ENCODE measurements at places on chromosomes 1 and 21.

GRCh38 chr1:197980457-197980856 is 63.3 kb downstream of the LHX9 start:
- no peak for DNase-seq

DNA sequence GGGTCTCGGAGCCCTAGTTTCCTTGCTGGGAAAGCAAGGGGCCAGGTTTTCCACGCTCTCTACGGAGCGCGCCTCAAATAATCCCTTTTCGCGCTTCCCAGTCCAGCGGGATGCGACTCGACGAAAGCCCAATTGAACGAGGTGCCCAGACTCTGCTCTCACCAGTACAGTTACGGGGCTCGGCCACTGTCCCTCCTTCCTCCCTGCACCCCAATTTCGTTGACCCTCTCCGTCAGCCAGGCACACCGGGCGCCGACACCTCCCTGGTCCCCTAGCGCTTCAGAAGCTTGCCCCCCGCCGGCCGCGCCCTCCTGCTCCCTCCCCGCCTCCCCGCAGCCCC is 389 bp downstream of the SEMA6C start:
- DNase-seq: no peak

GRCh38 chr1:63501256-63501655 is 21.8 kb downstream of the ITGB3BP start:
- no peak for DNase-seq

GRCh38 chr1:168316142-168316541 is 35.5 kb downstream of the TBX19 start:
- no peak for DNase-seq

DNA sequence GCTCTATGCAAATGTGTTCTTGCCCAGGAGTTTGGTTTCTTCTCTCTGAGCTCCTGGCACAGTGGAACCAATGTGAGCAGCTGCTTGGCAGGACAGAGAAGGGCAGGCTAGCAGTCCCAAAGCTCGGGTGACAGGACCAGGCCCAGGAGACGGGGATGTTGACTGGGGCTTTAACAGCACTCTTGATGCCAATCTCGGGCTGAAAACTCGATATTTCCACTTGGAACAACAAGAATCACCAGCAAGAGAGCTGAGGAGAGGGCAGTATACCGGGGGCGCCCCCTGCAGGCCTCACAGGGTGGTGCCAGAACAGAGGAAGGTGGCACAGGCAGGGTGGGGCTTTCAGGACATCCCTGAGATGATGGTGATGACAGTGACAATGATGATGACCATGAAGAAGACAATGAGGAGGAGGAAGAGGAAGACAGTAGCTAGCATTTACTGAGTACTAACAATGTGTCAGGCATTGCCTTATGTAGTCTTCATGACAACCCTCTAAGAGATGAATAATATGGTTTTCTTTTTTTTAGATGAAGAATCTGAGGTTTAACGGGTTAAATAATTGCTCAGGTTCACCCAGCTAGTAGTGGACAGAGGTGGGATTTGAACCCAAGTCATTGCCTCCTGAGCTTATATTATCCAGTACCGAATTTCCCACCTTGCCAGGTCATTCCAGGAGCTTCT is 2.7 kb upstream of the KCNJ9 start:
- DNase-seq: peak; percentile 47

DNA sequence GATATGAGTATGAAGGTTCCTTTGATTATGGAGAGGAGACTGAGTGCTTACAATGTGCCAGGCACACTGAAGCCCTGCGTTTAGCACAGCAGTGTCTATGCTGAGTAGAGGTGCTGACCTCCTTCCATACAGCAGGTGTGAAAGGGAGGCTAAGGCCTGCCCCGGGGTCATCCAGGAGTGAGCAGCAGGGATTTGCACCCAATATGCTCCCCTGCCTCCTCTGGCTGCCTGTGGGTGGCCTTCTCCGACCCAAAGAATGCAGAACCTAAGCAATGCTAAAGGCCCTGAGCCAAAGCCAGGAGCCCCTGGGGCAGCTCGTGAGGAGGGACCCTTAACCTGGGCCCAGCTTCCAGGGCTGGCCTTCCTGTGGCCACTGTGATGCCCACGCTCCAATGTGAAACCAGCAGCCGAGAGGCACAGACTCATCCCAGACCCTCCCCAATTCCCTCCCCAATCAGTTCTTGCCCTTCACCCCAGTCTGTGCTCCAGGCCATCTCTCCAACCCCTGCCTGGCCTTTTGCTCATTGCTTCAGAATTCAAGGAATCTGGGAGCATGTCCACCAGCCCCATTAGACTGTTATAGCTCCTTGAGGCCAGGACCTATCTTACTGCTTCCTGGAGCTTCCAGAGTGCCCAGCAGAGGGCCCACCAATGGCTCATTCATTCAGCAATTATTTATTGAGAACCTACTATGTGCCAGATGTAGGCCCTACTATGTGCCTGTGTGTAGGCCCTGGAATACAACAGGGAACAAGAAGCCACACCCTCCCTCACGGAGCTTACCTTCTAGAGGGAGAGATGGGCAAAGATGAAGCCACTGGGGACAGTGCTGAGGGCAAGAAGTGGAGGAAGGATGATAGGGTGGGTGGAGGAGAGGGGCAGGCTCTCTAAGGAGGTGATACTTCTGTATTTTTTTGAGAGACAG is 53.3 kb downstream of the TAS1R2 start:
- DNase-seq: no peak

GRCh38 chr1:100671601-100672000 is 47.9 kb upstream of the VCAM1 start:
- no peak for DNase-seq

GRCh38 chr1:170010443-170010842 is 64.1 kb downstream of the KIFAP3 start:
- DNase-seq: no peak

DNA sequence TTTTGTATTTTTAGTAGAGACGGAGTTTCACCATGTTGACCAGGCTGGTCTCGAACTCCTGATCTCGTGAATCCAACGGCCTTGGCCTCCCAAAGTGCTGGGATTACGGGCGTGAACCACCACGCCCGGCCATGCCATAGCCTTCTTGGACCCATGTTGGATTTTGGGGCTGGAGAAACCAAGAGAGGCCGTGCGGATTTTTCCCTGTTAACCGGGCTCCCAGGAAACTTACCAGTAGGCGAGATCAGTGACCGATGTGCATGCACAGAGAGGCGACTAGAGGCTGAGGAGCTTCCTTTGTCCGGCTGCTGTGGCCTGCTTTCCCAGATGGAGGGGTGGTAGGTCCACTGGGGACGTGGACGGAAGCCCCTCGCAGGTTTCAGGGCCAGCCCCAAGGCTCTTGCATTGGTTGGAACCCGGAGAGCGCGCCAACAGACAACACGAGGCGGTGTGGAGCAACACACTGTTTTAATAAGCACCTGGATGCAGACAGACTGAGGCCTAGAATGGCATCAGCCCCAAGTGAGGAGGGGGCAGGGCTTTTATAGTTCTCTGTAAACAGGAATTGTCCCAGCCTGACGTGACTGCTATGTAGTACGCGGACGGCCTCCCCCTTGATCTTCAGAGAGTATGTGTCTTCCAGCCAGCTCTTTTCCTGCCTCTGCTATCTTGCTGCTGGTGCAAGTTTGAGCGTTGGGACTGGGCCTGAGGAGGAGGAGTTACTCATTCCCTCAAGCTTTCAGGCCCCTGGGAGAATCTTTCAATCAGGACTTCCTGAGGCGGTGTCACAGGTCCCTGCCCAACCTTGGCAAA is at the start of gene ERVH48-1:
Gene ERVH48-1 (minus strand): TSS at position 517 of the 813 bp plus-strand sequence. CDS start 6,624 bp downstream, outside the sequence.
- DNase-seq: no peak

DNA sequence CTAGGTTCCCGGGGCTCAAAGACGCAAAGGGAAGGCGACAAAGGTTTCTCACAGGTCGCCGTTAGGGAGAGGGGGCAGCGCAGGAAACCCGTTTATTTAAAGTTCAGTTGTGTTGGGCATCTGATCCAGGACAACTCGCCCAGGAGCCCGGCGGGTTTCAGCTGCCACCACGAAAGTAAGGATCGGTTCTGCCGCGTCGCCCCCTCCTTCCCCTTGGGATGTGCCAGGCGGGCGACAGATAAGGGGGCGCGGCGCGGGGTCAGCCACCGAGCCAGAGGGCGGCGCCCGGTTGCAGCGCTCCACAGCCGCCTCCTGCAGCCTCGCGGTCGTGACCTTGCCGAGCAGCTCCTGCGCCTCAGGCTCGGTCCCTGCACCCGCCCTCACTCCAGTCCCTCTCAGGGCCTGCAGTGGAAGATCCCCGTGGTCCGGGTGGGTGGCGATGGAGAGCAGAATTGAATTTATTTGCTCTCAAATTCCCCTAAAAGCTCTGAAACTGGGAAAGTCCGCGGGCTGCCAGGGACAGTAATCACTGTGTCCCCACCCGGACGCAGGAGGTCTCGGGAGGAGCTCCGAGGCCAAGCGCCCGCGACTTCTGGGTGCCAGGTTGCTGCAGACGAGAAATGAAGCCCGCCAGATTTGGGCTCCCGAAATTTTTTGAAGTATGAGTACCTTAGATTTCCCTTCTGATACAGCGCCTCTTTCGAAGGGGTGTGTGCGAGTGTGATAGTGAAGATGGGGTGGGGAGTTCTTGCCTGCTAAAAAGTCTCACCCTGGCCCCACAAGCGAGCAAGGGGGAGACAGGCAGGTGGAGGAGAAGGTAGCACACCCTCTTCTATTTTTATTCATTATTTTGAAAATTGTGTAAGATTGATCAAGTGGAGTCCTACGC is 28.4 kb upstream of the NFIA start:
- DNase-seq: no peak

GRCh38 chr1:22342734-22343191 is 108.9 kb upstream of the ZBTB40 start:
- DNase-seq: no peak

- no peak for DNase-seq
Observed at GRCh38 chr1:110086961-110087360, 16.5 kb upstream of the ALX3 start.
